Activated CD4-positive, alpha-beta T cell treated with anti-CD3 and anti-CD28 coated beads, Interleukin-2, amount 10 ng/mL, durations not matched to agents 7 days and 5 days (primary cell): ENCODE measurements at places on chromosomes 16 and 17.

GRCh38 chr16:72455743-72456659 is 284.0 kb upstream of the PMFBP1 start:
- H3K4me1 ChIP-seq = no peaks in the 10 kb centered on the region
- H3K27ac ChIP-seq = no peak overlapping the region
- H3K27me3 ChIP-seq = no peaks in the 10 kb centered on the region
- H3K36me3 ChIP-seq = no peaks in the 10 kb centered on the region

DNA sequence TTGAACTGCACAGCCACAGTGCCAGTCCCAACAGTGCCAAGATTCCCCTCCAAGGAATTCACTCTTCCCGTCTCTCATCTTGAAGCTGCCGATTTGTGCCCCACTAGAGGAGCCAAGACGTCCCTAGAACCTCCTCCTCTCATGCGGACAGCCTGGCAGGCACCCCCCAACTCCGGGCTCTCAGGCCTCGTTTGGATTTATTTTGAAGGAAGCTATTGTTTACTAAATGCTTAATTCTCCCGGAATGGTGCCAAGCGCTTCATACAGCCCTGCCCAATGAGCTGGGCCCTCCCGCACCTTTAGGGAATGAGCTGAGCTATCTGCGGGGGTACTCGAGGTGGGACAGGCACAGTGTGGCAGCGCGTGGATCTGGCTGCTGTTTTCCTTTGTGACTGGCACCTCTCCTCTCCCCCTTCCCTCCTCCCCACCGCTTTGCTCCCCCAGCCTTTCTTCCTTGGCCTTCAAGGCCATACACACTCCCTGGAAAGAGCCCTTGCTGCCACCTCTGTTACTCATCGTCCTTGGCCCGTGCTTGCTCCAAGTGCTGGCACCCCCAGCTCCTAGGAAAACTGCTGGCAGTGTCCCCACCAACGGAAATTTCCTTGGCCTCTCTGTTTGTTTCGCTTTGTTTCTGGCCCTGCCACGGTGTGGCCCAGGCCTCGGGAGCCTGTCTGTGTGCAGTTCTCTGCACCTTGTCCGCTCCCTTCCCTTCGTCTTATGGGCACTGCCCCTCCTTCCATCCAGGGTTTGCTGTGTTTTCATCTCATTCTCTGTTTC is 49.9 kb upstream of the CDR2 start:
- DNase-seq = no peak
- H3K4me1 ChIP-seq = no peaks in the 10 kb centered on the region
- H3K27ac ChIP-seq = no peak overlapping the region
- peaks cover 51% of the 10 kb centered on the region for H3K36me3 ChIP-seq
- H3K27me3 ChIP-seq = no peaks in the 10 kb centered on the region

GRCh38 chr17:61322325-61323002 is 77.2 kb upstream of the TBX2 start:
- H3K27ac ChIP-seq = no peak overlapping the region
- no peak for DNase-seq
- H3K27me3 ChIP-seq = peaks cover 3% of the 10 kb centered on the region
- no peak overlapping the region for H3K4me3 ChIP-seq
- no peaks in the 10 kb centered on the region for H3K36me3 ChIP-seq

GRCh38 chr16:69105501-69106361 is at the start of gene HAS3:
Gene HAS3, plus strand, starts transcription at chr16:69105653. Its CDS starts 3,743 bp downstream, at chr16:69109396.
- H3K36me3 ChIP-seq = peaks cover 3% of the 10 kb centered on the region
- H3K4me3 ChIP-seq = peak within 1 kb of the TSS; percentile 76
- peaks cover 34% of the 10 kb centered on the region for H3K27me3 ChIP-seq
- peak; percentile 42 for DNase-seq
- H3K27ac ChIP-seq = no peak within 1 kb of the TSS

DNA sequence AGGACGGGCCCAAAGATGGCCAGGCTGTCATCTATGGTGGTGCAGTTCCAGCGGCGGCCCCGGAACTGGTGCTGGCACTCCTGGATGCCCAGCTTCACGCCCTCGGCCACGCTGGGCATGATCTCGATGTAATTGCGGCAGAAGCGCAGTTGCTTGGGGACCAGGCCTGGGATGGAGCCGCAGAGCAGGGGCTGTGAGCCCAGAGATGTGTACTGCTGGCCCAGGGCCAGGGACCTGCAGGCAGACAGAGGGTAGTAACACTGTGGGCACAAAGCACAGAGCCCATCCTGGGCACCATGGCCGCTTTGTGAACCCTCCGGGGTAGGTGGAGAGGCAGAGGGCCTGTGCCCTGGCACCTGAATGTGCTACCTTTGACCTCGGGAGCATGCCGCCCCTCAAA is 44.8 kb downstream of the WNT3 start:
- H3K36me3 ChIP-seq = no peaks in the 10 kb centered on the region
- H3K4me3 ChIP-seq = no peak overlapping the region
- no peak for DNase-seq
- H3K27ac ChIP-seq = no peak overlapping the region
- peaks cover 16% of the 10 kb centered on the region for H3K4me1 ChIP-seq

- H3K4me1 ChIP-seq = peaks cover 2% of the 10 kb centered on the region
- H3K36me3 ChIP-seq = no peaks in the 10 kb centered on the region
- H3K27me3 ChIP-seq = peaks cover 30% of the 10 kb centered on the region
- no peak overlapping the region for H3K27ac ChIP-seq
- H3K4me3 ChIP-seq = no peak overlapping the region
Measured at GRCh38 chr17:79183293-79184158, 108.9 kb downstream of the ENGASE start.

- no peaks in the 10 kb centered on the region for H3K27me3 ChIP-seq
- peaks cover 11% of the 10 kb centered on the region for H3K36me3 ChIP-seq
- peaks cover 34% of the 10 kb centered on the region for H3K4me1 ChIP-seq
- peak; percentile 88 for DNase-seq
- peak within 1 kb of the TSS; percentile 36 for H3K27ac ChIP-seq
- H3K4me3 ChIP-seq = peak within 1 kb of the TSS; percentile 69
Measured at GRCh38 chr17:78168242-78168902, at the start of gene SYNGR2. Gene SYNGR2, plus strand, starts transcription at chr17:78168581. Its CDS starts 36 bp downstream, at chr17:78168617.

- H3K4me3 ChIP-seq = no peak overlapping the region
- no peaks in the 10 kb centered on the region for H3K27me3 ChIP-seq
- no peak overlapping the region for H3K27ac ChIP-seq
- H3K4me1 ChIP-seq = peaks cover 2% of the 10 kb centered on the region
Measured at GRCh38 chr17:74041869-74042640, 161.4 kb upstream of the RPL38 start.
